ENCODE measurements at places on chromosomes 12 and 14. TPM values are rescaled to one million over a fixed set of nuclear protein-coding genes. Genes with fewer than 3 reads are reported as not detected.

- H3K36me3 ChIP-seq = no peaks in the 10 kb centered on the region
- H3K27me3 ChIP-seq = no peaks in the 10 kb centered on the region
- no peaks in the 10 kb centered on the region for H3K4me1 ChIP-seq
- H3K4me3 ChIP-seq = no peak overlapping the region
These were observed 76.3 kb upstream of the PSMC1 start for GRCh38 chr14:90179809-90180779.

- DNase-seq = no peak
- H3K36me3 ChIP-seq = no peaks in the 10 kb centered on the region
- no peaks in the 10 kb centered on the region for H3K4me1 ChIP-seq
These were observed 39.7 kb downstream of the SLC8A3 start for GRCh38 chr14:70148911-70149595.

DNA sequence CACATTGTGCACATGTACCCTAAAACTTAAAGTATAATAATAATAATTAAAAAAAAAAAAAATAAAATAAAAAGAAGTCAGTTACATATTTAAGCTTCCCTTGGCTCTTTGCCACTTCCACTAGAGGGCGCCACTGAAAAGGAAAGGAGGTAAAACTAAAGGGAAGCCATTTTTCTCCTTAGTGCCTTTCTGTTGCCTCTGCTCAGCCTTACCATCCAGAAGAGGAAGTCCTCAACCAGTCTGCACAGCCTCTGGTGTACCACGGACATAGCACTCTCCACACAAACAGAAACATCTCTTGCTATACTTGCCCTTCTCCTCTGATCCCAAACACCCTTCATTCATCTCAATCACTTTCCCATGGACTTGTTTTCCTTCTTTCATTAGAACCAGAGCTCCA lies 169.0 kb upstream of the EEA1 start:
- no peak overlapping the region for H3K27ac ChIP-seq
- H3K4me3 ChIP-seq = no peak overlapping the region
- no peaks in the 10 kb centered on the region for H3K36me3 ChIP-seq

GRCh38 chr14:95059126-95059525 lies 98.2 kb downstream of the DICER1 start:
- H3K27me3 ChIP-seq = no peaks in the 10 kb centered on the region
- no peaks in the 10 kb centered on the region for H3K36me3 ChIP-seq
- no peaks in the 10 kb centered on the region for H3K4me1 ChIP-seq
- DNase-seq = no peak
- no peak overlapping the region for H3K4me3 ChIP-seq

DNA sequence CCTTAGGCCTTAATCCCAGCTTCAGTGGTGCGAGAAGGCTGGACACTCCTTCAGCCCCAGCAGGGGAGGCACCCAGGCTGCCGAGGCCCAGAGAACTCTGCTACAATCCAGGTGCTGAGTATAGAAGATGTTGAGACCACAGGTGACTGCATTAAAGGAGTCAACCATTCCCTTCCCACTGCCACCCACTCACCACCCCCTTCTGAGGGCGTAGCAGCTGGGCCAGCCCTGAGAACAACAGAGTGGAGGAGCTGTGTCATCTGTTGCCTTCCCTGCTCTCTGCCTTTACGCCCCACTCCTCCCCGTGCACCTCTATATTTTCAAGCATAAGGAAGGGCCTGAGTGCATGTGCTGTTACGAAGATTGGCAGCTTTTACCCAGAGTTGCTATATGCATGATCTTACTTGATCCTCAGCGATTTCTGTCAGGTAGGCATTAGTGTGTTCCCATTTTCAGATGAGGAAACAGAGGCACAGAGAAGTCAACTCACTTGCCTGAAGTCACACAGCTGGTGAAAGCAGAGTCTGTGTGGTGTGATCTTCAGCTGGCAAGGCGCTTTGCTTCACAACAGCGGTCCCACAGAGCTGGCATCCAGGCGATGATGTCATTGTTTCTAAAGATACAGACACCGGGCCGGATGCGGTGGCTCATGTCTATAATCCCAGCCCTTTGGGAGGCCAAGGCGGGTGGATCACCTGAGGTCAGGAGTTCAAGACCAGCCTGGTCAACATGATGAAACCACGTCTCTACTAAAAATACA lies 46.7 kb downstream of the RIN3 start:
- no peak overlapping the region for H3K27ac ChIP-seq
- H3K36me3 ChIP-seq = no peaks in the 10 kb centered on the region
- H3K4me3 ChIP-seq = no peak overlapping the region

GRCh38 chr12:52180971-52181628 lies 10.7 kb downstream of the KRT80 start:
- H3K27ac ChIP-seq = no peak overlapping the region
- H3K4me1 ChIP-seq = peaks cover 1% of the 10 kb centered on the region
- H3K4me3 ChIP-seq = no peak overlapping the region
- no peaks in the 10 kb centered on the region for H3K27me3 ChIP-seq

DNA sequence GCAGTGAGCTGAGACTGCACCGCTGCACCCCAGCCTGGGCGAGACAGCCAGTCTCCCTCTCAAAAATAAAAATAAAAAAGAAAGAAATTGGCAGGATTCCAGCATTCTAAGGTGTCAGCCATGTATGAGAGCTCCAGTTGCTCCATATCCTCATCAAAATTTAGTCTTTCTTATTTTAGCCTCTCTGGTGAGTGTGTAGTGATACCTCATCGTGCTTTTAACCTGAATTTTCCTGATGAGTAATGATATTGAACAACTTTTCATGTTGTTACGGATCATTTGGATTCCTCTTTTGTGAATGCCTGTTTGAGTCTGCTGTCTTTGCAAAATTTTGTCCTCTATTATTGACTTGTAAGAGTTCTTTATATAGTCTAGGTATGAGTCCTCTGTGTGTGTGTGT lies 28.5 kb downstream of the CCDC60 start:
- no peaks in the 10 kb centered on the region for H3K36me3 ChIP-seq
- no peak overlapping the region for H3K27ac ChIP-seq
- DNase-seq = no peak
- H3K4me3 ChIP-seq = no peak overlapping the region
- H3K27me3 ChIP-seq = no peaks in the 10 kb centered on the region

GRCh38 chr12:13093191-13093847 lies 10.1 kb downstream of the GSG1 start:
- H3K27ac ChIP-seq = no peak overlapping the region
- no peak for DNase-seq
- H3K36me3 ChIP-seq = no peaks in the 10 kb centered on the region
- no peaks in the 10 kb centered on the region for H3K4me1 ChIP-seq

DNA sequence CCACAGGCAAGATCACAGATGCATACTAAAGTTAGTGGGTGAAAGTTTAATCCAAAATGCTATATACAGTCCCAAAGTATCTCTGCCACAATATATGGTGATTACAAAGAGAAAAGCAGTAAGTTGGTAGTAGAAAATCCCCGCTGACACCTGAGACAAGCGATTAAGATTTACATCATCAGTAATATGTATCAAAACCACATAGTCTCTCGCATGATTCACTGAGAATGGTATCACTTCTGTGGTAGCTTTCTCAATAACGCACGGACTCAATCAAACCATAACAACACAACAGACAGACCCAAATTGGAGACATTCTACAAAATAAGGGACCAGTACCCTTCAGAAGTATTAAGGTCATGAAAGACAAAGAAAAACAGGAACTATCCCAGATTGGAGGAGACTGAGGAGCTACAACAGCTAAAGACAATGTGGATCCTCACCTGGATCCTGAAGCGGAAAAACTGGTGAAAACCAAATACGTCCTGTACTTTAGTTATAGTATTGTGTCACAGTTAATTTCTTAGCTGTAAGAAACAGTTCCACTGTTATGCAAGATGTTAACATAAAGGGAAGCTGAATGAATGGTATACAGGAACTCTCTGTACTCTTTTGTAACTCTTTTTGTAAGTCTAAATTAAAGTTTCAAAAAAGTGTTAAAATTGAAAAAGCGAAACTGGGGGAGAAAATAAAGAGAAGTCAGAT lies 51.0 kb downstream of the SPTLC2 start:
- H3K36me3 ChIP-seq = no peaks in the 10 kb centered on the region
- no peak for DNase-seq
- no peak overlapping the region for H3K27ac ChIP-seq
- H3K4me1 ChIP-seq = no peaks in the 10 kb centered on the region

GRCh38 chr12:109523071-109523470 lies 45.6 kb downstream of the UBE3B start:
- H3K36me3 ChIP-seq = no peaks in the 10 kb centered on the region
- no peak overlapping the region for H3K27ac ChIP-seq
- no peaks in the 10 kb centered on the region for H3K27me3 ChIP-seq
- no peak for DNase-seq
- H3K4me1 ChIP-seq = no peaks in the 10 kb centered on the region

- H3K27ac ChIP-seq = no peak overlapping the region
- DNase-seq = no peak
- no peaks in the 10 kb centered on the region for H3K27me3 ChIP-seq
- H3K4me3 ChIP-seq = no peak overlapping the region
These were observed 63.7 kb downstream of the ETV6 start for GRCh38 chr12:11713202-11713601.

DNA sequence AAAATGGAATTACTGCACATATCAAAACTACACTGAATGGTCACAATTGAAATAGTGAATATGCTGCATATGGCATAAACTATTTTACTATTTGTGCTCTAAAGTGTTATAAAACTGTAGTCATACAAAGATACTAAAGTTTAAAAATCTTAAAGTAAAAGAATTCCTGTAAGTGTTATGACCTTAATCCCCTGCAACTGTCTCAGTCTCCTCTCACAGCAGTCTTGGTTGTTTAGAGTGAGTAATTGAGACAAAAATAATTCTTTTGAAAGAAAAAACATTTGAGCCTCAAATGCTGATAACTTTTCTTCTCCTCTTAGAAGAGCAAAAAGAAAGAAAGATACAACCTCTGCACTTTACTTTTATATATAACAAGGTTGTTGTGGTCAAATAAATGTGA lies 99.9 kb downstream of the SYT1 start:
- H3K4me1 ChIP-seq = no peaks in the 10 kb centered on the region
- no peaks in the 10 kb centered on the region for H3K36me3 ChIP-seq
- no peak overlapping the region for H3K4me3 ChIP-seq
- H3K27ac ChIP-seq = no peak overlapping the region
- DNase-seq = no peak

DNA sequence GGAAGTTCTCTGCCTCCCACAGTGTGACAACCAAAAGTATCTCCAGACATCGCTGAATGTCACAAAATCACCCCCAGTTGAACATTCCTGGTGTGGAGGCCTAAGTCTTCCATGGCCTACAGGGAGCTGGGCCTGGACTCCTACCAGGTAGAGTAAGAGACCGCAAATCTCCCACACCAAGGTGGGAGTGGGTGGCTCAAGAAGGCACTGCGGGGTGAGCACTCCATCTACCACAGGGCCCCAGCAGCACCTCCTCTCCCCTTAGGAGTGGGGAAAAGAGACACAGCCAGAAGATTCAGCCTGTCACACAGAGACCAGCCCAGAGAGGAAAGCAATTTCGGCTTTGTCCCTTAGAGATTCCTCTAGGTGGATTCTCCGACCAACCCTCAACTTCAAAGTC lies 25.5 kb downstream of the LRTM2 start:
- H3K4me1 ChIP-seq = no peaks in the 10 kb centered on the region
- no peaks in the 10 kb centered on the region for H3K36me3 ChIP-seq
- H3K27me3 ChIP-seq = no peaks in the 10 kb centered on the region
- no peak overlapping the region for H3K4me3 ChIP-seq
- no peak overlapping the region for H3K27ac ChIP-seq
- no peak for DNase-seq

GRCh38 chr14:92990456-92991430 lies 67.8 kb downstream of the CHGA start:
- DNase-seq = no peak
- no peaks in the 10 kb centered on the region for H3K36me3 ChIP-seq
- no peak overlapping the region for H3K4me3 ChIP-seq
- H3K27me3 ChIP-seq = no peaks in the 10 kb centered on the region
- no peak overlapping the region for H3K27ac ChIP-seq
- H3K4me1 ChIP-seq = peaks cover 7% of the 10 kb centered on the region

- H3K36me3 ChIP-seq = no peaks in the 10 kb centered on the region
- no peak for DNase-seq
- H3K4me3 ChIP-seq = no peak overlapping the region
- H3K27me3 ChIP-seq = no peaks in the 10 kb centered on the region
These were observed 73.8 kb downstream of the PRKCH start for GRCh38 chr14:61395115-61395725.

DNA sequence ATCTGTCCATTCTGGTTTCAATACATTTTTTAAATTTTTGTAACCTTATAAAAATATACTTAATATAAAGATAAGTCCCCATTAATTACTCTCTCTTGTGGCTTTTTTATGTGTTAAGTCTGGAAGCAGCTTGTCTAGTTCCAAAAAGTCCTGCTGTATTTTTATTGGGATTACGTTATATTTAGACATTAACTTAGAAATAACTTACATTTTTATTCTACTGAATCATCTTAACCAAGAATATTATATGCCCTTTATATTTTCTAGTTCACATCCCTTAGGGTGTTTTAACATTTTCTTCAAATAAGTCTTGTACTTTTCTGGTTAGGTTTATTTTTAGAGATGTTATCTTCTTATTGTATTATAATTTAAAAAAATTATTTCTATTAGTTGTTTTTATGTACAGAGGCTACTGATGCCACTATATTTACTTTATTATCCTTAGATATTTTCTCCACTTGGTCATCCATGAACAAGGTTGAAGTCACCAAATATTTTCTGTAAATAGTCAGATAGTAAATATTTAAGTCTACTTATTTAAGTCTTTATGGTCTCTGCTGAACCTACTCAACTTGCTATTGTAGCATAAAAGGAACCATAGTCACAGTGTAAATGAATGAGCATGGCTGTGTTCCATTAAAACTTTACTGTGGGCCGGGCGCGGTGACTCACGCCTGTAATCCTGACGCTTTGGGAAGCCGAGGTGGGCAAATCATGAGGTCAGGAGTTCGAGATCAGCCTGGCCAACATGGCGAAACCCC lies 132.4 kb upstream of the NEDD1 start:
- no peak for DNase-seq
- no peak overlapping the region for H3K4me3 ChIP-seq
- no peak overlapping the region for H3K27ac ChIP-seq
- no peaks in the 10 kb centered on the region for H3K36me3 ChIP-seq

- no peak overlapping the region for H3K27ac ChIP-seq
- no peak for DNase-seq
- H3K36me3 ChIP-seq = no peaks in the 10 kb centered on the region
- no peak overlapping the region for H3K4me3 ChIP-seq
- H3K27me3 ChIP-seq = no peaks in the 10 kb centered on the region
- H3K4me1 ChIP-seq = no peaks in the 10 kb centered on the region
These were observed 560.1 kb upstream of the TBX3 start for GRCh38 chr12:115243933-115244628.

The ASB2 gene
- 30.2 TPM for total RNA-seq

The P2RX7 gene
- total RNA-seq = 1.0 TPM

The NOS1 gene
- total RNA-seq = 0.59 TPM

The NEUROD4 gene
- not detected for total RNA-seq

The FAM181A gene
- total RNA-seq = 0.48 TPM

The ADCY6 gene
- total RNA-seq = 10.6 TPM

The KLHDC1 gene
- total RNA-seq = 25.6 TPM

The PLD4 gene
- total RNA-seq = 1.3 TPM

The LPAR5 gene
- total RNA-seq = 0.61 TPM

Measured in uterus (tissue), 4 donors.